Nucleus accumbens (tissue), 56 donors: ENCODE measurements at places on chromosomes 6 and 20.

- no peak for DNase-seq
Observed at GRCh38 chr20:40797425-40797824, 108.4 kb upstream of the MAFB start.

- peak; percentile 13 for DNase-seq
Observed at GRCh38 chr6:30060606-30061091, 416 bp upstream of the POLR1H start.

DNA sequence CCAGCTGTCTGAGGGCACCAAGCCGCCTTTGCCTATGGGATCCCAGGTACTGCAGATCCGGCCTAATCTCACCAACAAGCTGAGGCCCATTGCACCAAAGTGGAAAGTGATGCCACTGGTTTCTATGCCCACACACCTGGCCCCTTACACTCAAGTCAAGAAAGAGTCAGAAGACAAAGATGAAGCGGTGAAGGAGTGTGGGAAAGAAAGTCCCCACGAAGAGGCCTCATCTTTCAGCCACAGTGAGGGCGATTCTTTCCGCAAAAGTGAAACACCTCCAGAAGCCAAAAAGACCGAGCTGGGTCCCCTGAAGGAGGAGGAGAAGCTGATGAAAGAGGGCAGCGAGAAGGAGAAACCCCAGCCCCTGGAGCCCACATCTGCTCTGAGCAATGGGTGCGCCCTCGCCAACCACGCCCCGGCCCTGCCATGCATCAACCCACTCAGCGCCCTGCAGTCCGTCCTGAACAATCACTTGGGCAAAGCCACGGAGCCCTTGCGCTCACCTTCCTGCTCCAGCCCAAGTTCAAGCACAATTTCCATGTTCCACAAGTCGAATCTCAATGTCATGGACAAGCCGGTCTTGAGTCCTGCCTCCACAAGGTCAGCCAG is 283.0 kb downstream of the TSHZ2 start:
- no peak for DNase-seq

DNA sequence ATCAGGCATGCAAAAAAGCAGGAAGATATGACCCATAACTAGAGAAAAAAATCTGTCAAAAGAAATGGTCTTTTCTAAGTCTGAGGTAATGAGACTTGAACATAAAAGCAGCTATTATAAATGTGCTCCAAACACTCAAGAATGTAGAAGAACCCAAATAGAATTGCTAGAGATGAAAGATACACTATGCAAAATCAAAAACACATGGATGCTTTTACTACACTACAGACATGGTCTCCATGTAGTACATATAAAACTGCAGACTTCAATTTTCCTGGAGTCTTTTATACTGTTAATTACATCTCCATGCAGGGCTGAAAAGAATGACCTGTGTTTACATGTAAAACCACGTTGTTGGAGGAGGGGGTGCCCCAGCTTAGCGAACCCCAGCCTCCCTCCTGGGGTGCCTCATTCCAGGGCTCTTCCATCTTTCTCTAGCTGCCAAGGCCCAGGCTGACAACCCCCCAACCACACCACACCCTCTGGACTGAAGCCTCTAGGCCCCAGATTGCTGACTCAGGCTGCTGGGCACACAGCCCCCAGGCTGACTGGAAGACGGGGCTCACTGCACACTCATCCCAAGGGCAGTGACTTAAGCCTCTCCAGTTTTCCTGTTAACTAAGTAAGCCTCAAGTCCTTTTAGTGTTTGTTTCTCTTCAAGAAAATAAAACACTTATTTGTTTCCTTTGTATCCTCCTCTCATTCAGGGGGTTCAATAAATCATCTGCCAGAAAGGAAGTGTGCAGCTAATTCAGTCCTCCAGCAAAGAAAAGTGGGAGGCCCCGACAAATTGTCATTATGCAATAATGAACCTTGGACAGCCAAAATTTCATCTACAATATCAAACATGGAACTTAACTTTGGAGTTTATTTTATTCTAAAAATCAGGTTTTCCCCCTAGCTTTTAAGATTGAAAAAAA is 26.0 kb upstream of the PLAGL1 start:
- DNase-seq = no peak

DNA sequence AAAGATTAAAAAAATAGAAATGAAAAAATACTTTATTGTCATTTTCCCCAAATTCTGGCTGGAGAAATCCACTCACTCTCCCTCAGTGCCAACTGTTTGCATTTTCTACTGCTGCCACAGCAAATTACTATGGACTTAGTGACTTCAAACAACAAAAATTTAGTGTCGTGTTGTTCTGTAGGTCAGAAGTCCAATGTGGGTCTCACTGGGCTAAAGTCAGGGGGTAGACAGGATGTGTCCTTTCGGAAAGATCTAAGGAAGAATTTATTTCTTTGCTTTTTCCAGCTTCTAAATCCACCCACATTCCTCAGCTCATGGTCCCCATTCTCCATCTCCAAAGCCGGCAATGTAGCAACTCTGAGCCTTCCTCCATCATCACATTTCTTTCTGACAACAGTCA is 453.3 kb downstream of the KIF16B start:
- DNase-seq = no peak

DNA sequence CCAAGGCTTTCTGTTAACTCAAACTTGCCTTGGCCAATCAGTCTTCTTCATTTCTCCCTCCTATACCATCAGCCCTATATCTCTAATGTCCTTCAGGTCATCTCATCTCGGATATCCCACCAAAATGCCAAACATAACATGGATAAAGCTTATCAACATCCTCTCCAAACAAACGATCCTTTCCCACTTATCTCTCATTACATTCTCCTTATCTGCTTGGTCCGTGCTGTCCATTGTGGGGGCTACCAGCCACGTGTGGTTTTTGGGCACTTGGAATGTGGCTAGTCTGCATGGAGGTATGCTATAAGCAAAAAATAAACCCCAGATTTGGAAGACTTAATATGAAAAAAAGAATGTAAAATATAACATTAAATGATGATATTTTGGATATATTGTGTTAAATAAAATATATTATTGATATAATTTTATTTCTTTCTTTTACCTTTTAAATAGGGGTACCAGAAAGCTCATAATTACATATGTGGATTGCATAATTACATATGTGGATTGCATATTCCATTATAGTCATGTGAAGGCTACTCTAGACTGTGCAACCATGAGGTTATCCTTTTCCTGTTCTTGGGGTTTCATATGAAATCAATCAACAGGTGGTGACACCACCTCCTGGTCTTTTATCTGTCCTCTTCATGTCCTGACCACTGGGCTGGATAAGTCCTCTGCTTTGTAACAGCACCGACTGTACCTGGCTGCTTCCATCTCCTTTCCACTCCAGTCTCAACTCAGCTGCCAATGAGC is 123.0 kb downstream of the CD83 start:
- DNase-seq = no peak

DNA sequence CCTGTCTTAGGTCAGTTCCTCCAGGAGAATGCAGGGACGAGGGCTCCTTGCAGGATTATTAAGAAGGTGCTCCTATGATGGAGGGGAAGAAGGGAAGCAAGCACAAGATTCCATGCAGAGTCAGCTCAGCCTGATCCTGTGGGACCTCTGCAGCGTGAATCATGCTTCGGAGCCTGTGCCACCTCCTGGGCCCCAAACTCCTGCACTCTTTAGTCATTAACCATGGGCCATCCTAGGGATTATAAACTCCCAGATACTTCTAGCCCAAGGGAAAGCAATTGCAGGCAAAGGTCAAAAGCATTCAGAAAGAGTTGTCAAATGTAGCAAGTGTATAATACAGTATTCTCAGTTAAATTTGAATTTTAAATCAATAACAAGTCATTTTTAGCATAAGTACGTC is 208.7 kb upstream of the PMEPA1 start:
- DNase-seq = no peak

GRCh38 chr20:56018716-56019115 is 13.4 kb upstream of the CBLN4 start:
- no peak for DNase-seq

GRCh38 chr6:40912158-40912946 is 126.7 kb downstream of the UNC5CL start:
- DNase-seq = no peak

DNA sequence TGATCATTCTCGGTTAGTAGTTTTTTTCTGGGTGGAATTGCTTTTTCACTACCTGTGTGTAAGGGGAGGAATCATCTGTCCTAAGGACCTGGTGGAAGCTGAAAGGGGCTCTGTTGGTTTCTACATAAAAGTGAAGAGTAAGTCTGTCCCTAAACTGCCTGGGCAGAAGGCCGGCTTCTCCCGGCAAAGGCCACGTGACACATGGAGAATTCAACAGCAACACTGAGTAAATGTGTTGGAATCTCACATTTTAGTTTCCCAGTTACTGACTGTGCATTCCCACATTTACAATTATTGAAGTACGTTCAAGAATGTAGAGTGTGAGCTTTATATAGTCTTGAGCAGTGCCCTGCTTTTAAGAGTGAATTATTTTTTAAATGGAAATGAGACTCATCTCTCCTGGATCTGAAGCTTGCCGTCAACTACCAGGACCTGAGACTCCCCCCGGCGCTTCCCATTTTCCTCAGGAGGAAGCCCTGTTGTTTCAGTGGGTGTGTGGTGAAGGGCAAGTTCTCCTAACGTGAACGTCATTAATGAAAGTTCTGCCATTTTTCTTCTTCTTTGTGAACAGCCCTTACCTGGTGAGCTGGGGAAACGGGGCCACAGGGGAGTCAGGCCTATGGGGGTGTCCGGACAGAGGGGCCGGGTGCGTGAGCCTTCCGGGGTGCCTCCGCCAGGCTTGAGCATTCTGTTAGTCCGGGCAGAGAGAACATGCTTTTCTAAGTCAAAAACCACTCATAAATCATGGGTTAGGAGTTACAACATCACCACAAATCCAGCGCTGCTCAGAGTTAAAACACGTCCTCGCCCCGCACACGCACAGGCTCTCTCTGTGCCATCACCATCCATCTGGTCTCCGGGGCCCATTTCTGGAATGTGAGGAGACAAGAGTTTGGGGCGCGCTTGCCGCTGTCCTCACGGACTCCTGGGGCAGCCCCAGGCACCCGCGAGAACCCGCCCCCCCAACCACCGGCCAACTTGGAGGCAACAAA is 56.6 kb upstream of the SMOC2 start:
- DNase-seq = no peak

GRCh38 chr6:54633601-54634000 is 213.0 kb upstream of the FAM83B start:
- DNase-seq = no peak

GRCh38 chr6:118677193-118677592 is 25.8 kb upstream of the CEP85L start:
- no peak for DNase-seq

GRCh38 chr6:113923526-113923925 is 47.4 kb downstream of the HDAC2 start:
- no peak for DNase-seq

DNA sequence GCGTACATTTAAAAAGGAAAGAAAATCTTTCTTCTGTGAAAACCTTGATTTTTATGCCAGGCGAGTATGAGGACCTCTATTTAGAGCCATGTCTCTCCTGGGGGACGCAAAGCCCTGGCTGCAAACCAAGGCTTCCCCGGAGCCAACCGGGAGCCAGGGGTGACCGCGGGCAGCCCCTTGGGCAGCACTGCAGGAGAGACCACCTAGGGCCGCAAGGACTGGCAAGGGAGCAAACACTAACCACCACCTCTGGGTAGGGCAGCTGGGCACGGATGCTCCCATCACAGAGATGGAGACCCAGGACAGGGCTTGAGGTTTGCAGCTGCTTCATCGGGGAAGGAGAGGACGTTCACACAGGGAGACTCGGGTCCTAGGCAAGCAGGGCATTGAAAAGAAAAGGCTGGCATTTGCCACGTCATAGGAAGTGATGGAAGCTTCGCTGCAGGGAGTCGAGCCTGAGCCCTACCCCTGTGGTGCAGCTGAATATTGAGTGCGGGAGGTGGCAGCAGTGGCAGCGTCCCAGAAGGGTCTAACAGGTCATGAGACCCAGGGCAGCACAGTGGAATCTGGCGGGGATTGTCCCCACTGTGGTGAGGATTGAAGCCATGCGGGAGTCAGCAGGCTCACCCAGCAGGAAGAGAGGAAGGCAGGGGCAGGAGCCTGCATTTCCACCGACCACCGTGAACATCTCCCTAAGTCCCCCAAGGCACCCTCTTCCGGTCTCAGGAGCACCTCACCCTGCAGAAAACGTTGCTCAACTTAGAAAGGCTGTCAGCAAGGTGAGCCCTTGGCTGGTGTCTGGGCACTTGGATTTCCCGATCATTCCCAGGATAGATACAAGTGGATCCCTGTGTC is 156.2 kb upstream of the CST7 start:
- no peak for DNase-seq

GRCh38 chr6:139540276-139540675 is 165.8 kb upstream of the CITED2 start:
- DNase-seq = no peak

- no peak for DNase-seq
Observed at GRCh38 chr6:70131528-70131927, 171.4 kb downstream of the COL9A1 start.

GRCh38 chr6:21157186-21157929 is 436.2 kb upstream of the SOX4 start:
- DNase-seq = no peak

- DNase-seq = peak; percentile 82
Observed at GRCh38 chr20:63653041-63653973, at the start of gene STMN3. TSS of gene STMN3 (minus strand) at chr20:63653424. CDS start at chr20:63653345, 79 bp downstream.

DNA sequence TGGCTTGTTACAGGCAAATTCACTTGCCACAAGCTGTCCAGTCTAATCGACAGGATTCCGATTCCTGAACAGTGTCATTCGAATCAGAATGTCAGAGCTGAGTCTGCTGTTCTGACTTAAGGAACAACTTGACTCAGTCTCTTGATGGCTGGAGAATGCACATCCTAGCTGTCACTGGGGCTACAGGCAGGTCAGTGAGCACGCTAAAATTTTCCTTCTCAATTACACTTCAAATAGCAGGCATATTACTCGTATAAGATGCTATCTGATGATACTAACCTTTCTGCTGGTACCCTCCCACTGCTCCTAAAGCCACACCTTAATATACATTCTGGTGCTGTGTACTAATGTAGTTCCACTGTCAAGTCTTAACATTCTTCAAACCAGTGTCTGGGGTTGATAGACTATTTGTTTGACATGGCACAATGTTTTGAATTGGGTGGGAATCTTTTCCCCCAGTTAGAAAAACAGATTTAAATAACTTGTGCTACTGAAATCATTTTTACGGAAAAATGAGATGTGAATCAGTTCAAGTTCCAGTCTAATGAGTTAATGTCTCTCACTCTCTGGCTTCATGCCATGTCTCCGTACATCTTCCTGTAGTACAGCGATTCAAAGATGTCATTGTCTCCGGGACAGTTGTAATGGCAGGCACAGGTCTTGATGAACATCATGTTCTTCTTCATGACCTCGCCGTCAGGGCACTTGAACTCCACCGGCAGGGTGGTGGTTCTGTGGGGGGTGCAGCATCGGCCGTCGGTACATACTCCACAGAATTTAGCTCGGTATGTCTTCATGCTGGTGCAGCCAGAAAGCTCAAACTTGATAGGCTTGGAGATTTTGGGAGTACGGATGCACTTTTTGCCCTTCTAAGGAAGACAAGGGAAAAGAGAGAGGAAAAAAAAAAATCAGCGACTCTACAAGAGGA is 2.2 kb downstream of the CCN2 start:
- DNase-seq = no peak

DNA sequence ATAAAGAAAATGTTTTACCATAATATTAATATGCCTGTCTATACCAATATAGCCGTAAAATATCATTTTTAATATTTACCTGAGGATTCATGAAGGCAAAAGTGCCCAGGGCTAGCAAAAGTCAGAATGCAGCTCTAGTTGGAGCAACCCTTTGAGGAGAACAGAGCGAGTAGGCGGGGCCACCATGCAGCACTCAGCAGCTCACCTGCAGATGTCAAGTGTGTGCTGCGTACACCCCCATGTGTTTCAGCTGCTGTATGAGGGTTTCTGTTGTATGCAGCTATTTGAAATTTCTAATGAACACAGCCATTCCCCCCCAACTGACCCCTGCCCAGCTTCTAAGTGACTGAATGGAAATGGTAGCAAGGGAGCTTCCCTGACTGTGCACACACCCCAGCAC is 508.0 kb downstream of the QKI start:
- no peak for DNase-seq
